Esophagus mucosa (tissue), 1 donor: ENCODE measurements at places on chromosomes 1 and 21. TPM values are rescaled to one million over a fixed set of nuclear protein-coding genes. Genes with fewer than 3 reads are reported as not detected.

S100A1 gene
- total RNA-seq = 0.44 TPM

LRRC8C gene
- 1.8 TPM for total RNA-seq

AADACL3 gene
- not detected for total RNA-seq

GRCh38 chr1:229318056-229318455, 24.8 kb downstream of the CCSAP start:
- no peak for ATAC-seq

FCRL5 gene
- 0.72 TPM for total RNA-seq

DNA sequence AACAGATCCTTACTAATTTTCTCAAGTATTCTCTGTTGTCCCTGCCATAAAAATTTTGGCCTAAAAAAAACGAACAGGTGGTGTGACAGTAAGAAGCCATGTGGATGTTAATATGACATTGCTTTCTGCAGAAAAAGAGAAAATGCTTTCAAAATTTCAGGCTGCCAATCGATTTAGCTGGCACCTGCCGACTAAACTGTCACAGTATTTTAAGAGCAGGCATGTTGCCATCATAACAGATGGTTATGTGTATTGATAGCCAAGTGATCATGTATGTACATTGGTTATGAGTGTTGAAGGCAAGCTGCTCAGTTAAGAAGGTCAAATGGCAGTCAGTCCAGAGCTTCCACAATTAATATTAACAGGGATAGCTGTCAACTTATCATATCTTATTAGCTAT, 1017.0 kb downstream of the MRPL39 start:
- no peak for ATAC-seq

CYP4A22 gene
- total RNA-seq = not detected

GRCh38 chr1:226444901-226445300, 37.0 kb upstream of the PARP1 start:
- peak; percentile 64 for ATAC-seq

XCL2 gene
- not detected for total RNA-seq

- ATAC-seq = peak; percentile 1
These were observed 33.3 kb downstream of the HSPG2 start for GRCh38 chr1:21903638-21904453.

DNA sequence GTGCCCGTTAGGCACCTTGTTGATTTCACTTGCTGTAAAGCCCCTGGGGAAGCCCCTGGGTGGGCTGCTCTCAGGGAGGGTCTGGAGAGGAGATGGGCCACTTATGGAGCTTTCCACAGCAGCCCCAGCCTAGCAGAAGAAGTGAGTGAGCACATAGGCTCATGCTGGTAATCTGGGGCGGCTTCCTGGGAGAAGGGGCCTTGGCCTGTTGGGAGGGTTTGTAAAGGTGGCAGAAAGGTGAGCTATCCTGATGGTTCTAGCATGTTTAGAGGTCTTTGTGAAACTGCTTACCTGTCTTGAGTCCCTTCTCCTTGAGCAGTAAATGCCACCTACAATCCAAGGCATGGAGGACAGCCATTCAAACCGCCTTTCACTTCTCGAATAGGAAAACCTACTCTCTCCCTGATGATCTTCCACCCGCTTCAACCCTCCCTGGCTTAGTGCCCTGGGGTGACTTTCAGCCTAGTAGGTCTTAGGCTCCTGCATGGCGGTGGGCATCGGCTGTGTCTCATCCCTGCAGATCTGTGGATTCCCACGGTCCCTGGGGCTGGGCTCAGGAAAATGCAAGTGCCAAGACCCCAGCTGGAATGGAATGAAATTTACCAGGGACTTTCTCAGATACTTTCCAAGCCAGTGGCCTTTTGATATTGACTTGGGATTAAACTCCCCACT, 87.6 kb upstream of the SELENON start:
- ATAC-seq = no peak

KHDRBS1 gene
- total RNA-seq = 80.6 TPM

GRCh38 chr1:26539722-26540121, 10.2 kb downstream of the RPS6KA1 start:
- no peak for ATAC-seq

DNA sequence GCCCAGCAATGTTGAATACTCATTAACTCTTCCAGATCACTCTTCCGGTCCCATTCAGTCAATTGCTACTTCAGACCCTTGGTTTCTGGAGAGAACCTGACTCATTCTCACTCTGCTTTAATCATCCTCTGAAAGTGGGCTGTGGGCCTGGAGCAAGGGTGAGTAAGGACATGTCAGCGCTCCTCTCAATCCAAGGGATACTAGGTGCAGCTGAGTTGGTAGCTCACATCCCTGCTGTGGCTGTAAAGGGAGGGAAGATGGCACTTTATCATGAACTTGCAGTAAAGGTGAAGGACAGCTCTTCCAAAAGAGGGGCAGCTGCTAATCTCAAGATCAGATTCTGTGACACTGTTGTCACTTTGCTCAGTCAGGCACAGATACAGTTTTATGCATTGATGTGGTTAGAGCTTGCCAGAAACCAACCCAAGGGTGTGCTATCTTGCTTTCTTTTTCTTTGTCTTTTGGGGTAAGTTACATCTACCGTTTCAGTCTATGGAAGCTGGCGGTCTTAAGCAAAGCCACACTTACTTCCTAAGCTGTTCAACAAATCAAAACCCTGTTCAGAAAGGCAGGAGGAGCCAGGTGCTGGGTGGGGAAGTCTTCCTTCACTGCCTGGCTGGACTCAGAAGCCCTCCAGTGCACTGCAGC, 26.5 kb upstream of the NTPCR start:
- no peak for ATAC-seq

TFB2M gene
- 8.2 TPM for total RNA-seq

GRCh38 chr1:206514813-206515387, 7.6 kb downstream of the RASSF5 start:
- no peak for ATAC-seq

GRCh38 chr1:204094856-204095634, 22.1 kb downstream of the SOX13 start:
- no peak for ATAC-seq

DNA sequence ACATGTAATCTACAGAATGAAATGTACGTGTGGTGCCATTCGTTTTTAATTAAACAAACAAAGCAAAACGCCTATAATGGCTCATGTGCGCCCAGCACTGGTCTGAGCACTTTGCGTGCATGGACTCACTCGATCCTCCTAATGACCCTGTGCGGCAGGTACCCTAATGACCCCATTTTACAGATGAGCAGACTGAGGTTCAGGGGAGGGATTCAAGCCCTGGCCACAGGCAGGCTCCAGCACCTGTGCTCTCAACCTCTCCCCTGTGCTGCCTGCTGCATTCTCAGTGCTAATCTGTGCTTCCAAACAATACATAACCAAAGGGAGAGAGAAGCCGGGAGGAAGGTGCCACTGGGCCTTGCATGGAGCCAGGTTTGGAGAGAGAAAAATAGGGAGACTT, 124.2 kb upstream of the ZBTB40 start:
- no peak for ATAC-seq

DNA sequence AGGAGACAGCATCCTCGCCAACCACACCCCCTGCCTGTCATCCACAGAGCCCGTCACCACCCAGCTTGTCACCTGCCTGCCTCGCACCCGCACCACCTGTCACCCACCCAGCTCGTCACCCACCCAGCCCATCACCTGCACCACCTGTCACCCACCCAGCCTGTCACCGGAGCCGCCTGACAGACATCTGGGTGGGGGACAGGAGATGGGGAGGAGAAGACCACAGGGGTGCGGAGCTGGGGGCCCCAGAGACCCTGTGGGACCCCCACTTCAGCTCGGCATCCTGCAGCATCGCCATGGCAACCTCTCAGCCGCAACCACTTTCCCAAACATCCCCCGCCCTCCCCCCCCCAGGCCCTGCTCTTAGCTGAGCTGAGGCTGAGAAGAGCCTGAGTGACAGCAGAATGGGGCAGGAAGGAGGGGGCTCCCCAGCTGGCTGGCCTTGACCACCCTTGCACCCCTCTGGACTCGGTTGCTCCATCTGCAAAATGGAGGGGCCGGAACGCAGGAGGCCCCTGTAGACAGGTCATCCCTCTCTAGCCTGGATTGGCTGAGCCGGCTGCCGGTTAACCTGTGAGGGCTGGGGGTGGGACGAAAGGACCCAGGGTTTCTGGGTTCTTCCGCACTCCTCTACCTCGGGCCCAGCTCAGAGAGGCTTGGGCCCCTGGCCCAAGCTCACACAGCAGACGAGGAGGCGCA, 11.6 kb downstream of the AHDC1 start:
- ATAC-seq = no peak

DNA sequence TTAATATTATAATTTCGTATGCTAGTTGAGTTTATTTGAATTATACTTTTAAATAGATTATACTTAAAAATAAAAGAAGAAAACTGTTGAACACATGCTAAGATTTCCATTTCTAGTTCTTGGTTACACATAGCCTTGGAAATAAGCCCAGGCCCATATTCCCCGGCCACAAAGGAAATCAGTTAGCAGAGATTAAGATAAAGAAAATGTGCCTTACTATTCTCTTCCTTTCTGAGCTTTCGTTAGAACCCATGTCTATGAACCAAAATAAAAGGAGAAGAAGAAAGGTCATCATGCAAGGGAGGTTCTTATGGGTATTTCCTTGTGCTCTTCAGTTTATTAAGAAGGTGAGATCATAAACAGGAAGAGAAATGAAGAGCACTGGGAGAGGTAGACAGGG, 32.3 kb upstream of the CRP start:
- no peak for ATAC-seq

MYCL gene
- 16.9 TPM for total RNA-seq

PTPRF gene
- total RNA-seq = 285 TPM

GRCh38 chr1:58933599-58933926, 149.7 kb upstream of the JUN start:
- no peak for ATAC-seq

GJC2 gene
- total RNA-seq = 0.44 TPM

ADORA1 gene
- 0.28 TPM for total RNA-seq

POU3F1 gene
- total RNA-seq = 6.0 TPM

DNA sequence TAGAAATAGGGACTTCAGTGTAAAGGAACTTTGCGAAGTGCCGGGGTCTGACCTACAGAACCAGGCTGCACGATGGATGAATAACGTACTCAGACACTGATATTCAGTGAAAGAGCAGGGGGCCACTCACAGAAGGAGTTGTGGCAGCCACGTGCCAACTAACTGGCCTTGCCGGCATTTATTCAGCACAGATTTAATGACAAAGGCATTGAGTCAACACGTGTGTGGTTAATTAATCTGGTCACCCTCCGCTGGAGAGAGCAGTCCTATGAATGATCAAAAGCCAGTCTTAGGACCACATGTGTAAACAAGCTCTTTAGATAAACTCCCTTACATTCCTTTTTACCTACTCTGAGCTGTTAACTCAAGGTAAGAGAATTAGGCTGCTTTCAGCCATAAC, 6.2 kb upstream of the B3GALT2 start:
- no peak for ATAC-seq

DNA sequence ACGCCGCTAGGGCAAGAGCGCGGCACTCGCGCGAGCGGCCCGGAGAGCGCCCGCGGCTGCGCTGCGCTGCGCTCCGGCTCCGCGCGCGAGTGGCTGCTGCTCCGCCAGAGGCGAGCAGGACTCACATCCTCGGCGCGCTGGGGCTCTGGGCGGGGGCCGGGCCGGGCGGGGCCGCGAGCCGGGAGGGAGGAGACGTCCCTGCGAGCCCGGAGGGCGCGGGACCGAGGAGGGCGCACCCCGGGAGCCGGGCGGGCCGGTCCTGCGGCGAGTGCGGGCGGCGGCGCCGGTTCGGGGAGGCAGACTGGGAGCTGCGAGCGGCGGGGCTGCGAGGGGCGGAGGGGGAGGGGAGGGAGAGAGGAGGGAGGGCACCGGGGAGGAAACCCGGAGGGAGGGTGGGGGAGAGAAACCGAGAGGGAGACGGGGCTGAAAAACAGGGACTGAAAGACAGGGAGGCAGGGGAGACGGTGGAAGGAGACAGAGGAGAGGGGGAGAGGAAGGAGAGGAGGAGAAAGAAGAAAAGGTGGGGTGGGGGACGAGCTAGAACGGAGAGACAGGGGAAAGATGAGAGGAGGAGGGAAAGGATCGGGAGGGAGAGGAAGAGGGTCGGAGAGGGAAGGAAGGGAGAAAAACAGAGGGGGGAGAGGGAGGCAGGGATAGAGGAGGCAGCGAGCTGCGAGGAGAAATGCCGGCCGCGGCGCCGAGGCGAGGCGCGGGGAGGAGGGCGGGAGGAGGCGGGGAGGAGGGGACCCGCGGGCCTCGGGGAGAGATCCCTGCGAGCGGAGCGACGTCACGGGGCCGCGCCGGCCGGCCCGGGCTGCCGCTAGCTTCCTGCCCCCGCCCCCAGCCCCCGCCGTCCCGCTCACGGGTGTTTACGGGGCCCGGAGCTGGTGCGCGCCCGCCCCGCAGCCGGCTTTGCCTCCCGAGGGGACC, at the start of gene CAMK2N1:
TSS of gene CAMK2N1 (minus strand) at position 684 of the 930 bp plus-strand sequence. CDS start 831 bp downstream, outside the sequence.
- peak; percentile 77 for ATAC-seq

GRCh38 chr1:20381045-20381641, 90.5 kb downstream of the VWA5B1 start:
- no peak for ATAC-seq

DNA sequence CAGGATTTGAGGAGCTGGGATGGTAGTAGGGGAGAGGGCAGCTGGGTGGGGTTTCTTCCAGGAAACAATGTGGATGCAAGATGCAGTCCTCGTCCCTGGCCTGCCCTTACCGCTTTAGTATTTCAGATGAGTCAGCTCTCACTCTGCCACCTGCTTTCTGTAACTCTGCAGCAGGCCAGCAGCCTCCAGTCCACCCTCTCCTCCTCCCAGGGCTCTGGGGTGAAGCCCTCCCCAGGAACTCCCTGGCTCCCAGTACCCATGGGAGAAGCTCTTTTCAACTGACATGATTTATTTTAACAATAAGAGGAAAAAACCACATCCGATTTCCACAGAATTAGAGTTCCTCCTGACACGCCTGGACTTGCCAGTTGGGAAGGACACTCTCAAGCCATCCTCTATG, 39.0 kb upstream of the IL20 start:
- ATAC-seq = peak; percentile 50

- no peak for ATAC-seq
These were observed 260.6 kb upstream of the VAMP3 start for GRCh38 chr1:7510389-7510931.

- ATAC-seq = no peak
These were observed 399.6 kb downstream of the TBX15 start for GRCh38 chr1:118588566-118588965.

- ATAC-seq = no peak
These were observed 61.7 kb downstream of the ITSN1 start for GRCh38 chr21:33703750-33704606.
